ENCODE measurements at places on chromosomes 4 and X. TPM values are rescaled to one million over a fixed set of nuclear protein-coding genes. Genes with fewer than 3 reads are reported as not detected.

- no peak for DNase-seq
- H3K4me3 ChIP-seq: no peak overlapping the region
- H3K27ac ChIP-seq: no peak overlapping the region
- no peaks in the 10 kb centered on the region for H3K4me1 ChIP-seq
Observed at GRCh38 chrX:148271263-148271662, 229.2 kb upstream of the AFF2 start.

DNA sequence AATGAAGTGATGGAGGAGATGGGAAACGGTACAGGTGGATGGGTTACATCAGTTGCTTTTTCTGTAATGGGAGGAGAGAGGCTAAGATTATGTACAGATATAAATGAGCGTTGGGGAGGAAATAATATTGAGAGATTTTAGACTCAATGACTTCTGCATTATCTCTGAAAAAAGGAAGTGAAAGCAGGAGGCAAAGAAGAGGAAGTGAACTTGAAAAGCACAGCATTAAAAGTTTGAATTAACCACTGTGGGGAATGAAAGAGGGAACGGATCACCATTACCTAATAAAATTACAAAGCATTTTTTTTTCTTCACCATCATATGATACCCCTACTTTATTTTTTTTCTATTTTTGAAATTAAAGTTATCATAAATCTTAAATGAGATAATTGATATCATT is 1025.5 kb downstream of the RPA4 start:
- H3K36me3 ChIP-seq: no peaks in the 10 kb centered on the region
- no peak for DNase-seq
- H3K27me3 ChIP-seq: no peaks in the 10 kb centered on the region
- no peaks in the 10 kb centered on the region for H3K4me1 ChIP-seq
- no peak overlapping the region for H3K4me3 ChIP-seq

- H3K27ac ChIP-seq: no peak overlapping the region
- no peak for DNase-seq
- peaks cover 8% of the 10 kb centered on the region for H3K4me1 ChIP-seq
- no peak overlapping the region for H3K4me3 ChIP-seq
- H3K27me3 ChIP-seq: no peaks in the 10 kb centered on the region
Observed at GRCh38 chr4:8550691-8551090, 29.5 kb upstream of the GPR78 start.

SERPINA7 gene
- total RNA-seq: not detected

DOCK11 gene
- 5.3 TPM for total RNA-seq

RPS6KA6 gene
- 8.5 TPM for total RNA-seq

GABRE gene
- total RNA-seq: 1.8 TPM

ADAM29 gene
- total RNA-seq: not detected

TMEM31 gene
- total RNA-seq: 0.43 TPM

TCEAL5 gene
- 0.36 TPM for total RNA-seq
